ENCODE measurements at places on chromosomes 7 and 10.
A peak's percentile ranks its signal among the peaks of the same experiment; 100 is the strongest.

- DNase-seq, result no peak
Observed at GRCh38 chr7:158524749-158525635, 62.6 kb downstream of the PTPRN2 start.

DNA sequence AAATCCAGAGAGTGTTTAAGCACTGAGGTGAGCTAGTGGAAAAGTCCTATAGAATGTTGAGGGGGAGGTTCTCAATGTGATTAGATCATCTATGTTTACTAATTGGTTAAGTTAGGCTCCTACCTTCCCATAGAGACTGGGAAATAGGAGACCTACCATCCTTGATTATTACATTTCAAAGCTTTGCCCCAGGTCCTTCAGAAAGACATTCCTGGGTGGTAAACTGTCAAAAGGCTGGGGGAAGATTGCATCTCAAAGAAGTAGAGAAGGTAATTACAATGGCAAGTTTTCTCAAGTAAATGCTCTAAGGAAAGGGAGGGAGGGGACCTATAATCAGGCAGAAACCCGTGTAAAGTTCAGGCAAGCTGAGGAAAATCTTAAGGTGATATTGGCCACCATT lies 247.8 kb upstream of the SMIM30 start:
- no peak for DNase-seq

- DNase-seq, result no peak
Observed at GRCh38 chr7:7104971-7105370, 77.4 kb upstream of the C1GALT1 start.

GRCh38 chr10:103564776-103565520 lies 71.4 kb downstream of the NEURL1 start:
- no peak for DNase-seq

DNA sequence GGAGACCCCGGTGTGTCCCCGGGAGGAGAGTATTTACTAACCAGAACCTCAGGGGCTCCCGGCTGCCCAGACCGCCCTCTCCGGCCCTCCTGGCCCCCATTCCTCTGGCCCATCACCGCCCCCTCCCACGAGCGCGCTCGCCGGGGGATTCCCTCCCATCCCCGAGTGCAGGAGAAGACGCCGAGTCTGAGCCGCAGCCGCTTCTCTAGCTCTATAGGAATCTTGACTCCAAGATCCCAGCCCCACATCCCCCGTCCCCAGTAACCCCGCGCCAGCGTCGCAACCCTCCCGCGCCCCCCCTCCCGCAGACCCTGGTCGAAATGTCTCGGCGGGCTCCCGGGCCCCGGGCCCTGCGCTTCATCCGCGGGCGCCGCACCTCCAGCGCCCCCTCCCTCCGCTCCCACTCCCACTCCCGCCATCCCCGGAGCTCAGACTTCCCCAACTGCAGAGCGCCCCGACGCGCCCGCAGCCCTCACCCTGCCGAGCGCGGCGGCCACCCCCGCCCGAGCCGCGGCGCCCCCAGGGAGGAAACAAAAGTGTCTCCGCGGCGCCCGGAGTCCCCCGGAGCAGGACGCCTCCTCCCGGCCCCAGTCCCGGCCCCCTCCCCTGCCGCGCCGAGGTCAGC lies 541 bp downstream of the ELMO1 start:
- DNase-seq, result no peak

- DNase-seq, result no peak
Observed at GRCh38 chr10:62755662-62756653, 48.6 kb upstream of the ADO start.

DNA sequence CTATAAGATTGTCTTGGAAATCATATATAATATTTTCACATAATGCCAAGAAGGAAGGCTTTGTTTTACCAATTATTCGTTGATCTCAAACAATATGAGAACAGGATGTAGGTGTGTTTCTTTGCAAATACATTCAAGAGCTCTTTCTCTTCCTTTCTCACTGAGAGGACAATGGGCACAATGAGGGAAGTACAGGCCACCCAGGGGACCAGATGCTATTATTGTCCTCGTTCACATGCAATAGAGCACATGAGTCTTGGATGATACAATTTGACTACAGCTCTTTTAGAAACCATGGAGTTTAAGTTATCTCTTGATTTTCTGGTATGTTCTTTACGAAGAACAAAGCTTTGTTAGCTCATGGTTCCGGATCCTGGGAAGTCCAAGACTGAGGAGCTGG lies 323.7 kb upstream of the KLF6 start:
- no peak for DNase-seq

DNA sequence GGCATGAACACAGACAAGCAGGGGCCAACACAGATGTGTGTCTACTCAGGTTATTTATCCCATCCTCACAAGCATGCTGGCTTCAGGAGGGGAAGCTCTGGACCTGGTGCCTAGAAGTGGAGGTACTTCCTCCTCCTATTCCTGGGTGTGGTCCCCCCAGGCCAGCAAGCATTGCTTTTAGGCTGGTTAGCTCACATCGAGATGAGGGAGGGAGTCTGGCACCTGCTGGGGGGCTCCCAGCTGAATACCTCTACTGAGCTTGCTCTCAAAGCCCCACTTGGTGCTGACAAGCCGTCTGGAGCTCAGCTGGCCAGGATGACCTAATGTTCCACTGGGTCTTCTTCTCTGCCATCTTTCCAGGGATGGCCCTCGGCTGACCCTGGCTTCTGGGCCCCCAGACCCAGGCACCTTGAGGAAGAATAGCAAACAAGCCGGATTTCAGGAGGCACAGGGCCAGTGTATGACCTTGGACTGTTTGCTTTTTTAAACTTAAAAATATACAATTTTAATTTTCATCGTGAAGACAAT lies 26.8 kb downstream of the FAM241B start:
- no peak for DNase-seq

DNA sequence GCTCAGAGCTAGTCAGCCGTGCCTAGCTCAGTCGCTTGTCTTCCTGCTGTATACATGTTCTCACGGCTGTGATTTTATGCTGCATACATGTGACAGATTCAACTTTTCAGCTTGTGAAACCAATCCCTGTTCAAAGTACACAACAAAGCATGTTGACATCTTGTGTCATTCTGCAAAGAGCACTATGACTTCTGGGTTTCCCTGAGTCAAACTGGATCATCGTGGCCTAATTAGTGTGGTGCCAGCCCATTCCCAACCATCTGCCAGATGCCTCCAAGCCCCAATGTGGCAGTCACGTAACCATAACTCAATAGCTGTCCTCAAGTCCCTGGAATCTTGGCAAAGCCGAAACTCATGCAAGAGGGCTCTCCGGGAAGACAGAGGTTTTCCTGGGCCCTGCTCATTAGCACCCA lies 144.8 kb downstream of the MYOF start:
- no peak for DNase-seq

DNA sequence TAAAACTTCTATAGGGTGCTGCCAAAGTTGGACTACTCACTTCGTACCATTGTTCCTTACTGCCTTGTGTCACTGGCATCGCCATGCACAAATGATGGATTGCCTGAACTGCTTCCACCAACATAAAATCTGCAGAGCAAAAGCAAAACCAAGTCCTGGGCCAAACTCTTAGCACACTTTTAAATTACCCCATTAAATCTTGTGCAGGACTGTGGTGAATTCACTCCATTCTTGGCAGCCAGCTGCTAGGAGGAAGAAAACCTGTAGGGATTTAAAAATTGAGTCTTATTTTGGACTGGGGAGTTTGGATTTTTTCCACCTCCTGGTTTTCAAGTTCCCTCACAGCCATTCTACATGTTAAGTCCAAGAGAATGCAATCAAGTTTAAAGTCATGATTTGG lies 646.9 kb downstream of the SORCS3 start:
- no peak for DNase-seq

GRCh38 chr10:13681960-13682359 lies 95.2 kb downstream of the PRPF18 start:
- DNase-seq, result no peak

GRCh38 chr10:104350127-104350635 lies 3.5 kb upstream of the CFAP58 start:
- DNase-seq, result peak; percentile 74

GRCh38 chr10:22724773-22725172 lies 10.4 kb upstream of the PIP4K2A start:
- no peak for DNase-seq

- DNase-seq, result peak; percentile 95
Observed at GRCh38 chr7:112157072-112157471, 49.1 kb downstream of the DOCK4 start.

DNA sequence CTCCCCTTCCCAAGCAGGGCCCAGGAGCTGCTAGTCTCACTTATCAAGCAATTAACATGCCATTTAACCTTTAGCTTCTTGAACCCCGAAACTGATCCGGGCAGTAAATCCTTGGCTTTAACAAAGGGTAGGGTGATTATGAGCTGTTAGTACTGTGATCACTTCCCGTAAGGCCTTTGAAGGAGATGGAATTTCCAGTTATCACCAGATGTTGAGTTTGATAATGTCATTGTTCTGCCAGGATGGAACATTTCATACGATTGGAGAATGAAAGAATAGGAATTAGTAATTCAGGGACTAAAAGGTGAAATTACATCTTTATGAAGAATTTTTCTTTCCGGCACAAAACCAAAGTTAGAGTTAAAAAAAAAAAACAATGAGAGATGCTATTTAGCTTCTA lies 570.9 kb upstream of the FOXK1 start:
- no peak for DNase-seq

DNA sequence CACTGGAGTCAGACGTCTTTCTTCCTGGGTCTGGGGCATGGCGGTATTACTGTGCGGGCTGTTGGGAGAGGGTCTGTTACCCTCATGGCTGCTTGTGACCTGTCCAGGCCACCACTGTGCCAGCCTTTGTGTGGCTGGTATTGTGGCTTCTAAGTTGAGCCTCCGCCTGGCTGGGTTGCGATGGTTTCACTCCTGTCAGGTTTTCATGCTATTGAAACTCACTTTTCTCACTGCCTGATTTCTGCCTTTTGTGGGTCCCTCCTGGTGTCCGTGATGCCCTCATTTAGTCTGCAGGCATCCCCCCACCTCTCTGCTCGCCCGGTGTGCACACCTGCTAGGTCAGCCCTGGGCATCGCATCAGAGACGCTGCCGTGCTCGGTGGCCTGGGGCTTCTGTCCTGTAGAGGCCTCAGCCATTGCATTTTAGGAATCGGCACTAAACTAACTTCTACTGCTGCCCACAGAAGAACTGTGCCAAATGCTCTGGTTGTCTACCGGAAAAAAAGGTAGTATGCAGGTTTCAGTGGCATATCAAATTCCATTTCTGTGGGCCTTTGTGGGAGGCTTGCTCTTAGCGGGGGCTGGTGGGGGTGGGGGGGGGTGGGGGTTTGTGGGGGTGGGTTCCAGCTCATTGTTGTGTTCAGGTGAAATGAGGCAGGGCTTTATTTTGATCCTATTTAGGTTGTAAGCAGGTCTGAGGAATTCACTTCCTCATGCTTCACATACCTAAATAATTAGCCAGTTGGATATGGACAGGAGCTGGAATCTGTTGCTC lies 64.3 kb downstream of the MGMT start:
- DNase-seq, result peak; percentile 83

DNA sequence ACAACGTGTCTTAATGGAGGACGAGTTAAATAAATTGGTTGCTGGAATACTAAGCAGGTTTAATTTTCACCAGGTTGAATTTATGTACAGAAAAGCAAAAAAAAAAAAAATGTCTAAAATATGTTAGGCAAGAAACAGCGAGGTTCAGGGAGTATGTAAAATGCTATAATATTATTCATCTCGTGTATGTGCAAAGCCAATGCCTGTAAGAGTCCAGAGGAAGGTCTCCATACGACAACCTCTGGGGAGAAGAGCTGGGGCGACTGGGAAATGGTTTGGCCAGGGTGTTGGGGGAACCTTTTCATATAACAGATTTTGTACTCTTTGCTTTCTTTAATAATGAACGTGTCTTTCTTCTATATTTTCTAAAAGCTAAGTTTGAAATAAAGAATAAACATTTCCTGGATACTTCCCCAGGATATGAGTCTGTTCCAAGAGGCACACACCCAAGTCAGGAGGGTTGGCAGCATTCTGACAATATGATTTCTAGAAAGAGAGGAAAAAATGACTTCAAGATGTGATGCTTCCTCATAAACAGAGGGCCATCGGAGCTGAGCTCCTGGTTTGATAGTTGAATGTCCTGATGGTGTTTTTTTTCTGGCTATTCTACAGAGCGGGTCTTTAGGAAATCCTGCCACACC lies 208.6 kb upstream of the MGMT start:
- no peak for DNase-seq

GRCh38 chr7:81779706-81780105 lies 9.9 kb upstream of the HGF start:
- no peak for DNase-seq

GRCh38 chr10:26697922-26698608 lies 564 bp downstream of the PDSS1 start:
- DNase-seq, result no peak

GRCh38 chr7:112819536-112819935 lies 29.3 kb upstream of the TMEM168 start:
- DNase-seq, result no peak

DNA sequence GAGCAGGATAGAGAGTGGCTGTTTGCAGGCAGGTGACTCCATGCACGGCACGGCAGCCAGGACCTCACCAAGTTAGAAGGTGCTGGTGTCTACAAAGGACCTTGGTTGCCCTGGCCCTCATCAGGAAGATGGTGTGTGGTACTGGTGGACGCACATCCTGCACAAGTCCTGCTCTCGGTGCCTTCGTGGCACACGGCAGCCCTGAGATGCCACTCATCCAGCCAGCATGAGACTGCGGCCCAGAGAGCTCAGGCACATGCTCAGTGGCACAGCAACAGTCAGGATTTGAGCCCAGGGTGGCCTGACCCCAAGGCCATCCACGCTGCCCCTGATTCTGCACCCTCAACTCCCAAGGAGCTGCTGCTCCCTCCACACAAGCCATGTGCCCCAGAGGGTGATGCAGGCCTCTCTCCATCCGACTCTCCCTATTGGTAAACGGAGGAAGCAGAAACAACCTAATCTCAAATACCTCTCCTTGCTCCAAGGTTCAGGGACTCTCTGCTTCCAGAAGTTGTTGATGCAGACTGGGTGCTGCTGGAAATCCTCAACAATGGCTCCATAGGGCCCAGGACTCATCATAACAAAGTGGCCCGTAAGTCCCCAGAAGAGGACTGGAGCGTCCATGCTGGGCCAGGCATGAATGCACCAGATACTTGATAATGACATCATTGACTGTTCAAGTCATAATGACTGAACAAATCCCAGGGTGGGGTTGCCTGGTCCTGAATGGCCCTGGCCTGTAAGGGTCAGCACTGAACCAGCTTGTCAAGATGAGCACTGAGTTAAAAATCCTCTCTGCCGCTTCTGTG lies 93.6 kb downstream of the ARHGAP22 start:
- DNase-seq, result no peak

DNA sequence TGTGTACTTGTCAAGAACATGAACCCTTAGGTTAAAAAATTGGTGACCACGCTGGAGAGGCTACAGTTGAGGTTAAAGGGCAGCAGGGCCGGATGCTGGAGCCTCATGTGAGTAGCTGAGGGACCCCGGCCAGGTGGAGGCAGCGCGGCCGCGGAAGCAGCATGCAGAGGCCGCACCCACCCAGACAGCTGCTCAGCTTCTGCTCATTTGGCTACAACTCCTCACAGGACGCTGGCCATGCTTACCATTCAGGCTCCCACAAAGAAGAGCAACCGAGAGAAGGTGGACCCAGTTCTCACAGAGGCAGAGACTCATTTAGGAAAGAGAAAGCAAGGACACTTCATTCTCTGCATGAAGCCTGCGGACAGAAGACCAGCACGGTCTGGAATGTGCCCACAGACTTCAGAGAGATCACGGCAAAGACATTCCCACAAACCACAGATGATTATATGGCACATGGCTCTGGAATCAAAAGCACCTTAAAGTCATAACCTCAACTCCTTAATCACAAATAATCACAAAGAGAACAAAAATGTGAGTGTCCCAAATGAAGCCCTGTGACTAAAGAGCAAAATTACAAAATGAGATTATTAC lies 94.4 kb downstream of the VOPP1 start:
- DNase-seq, result peak; percentile 6

GRCh38 chr10:70849582-70850016 lies 33.9 kb downstream of the SGPL1 start:
- DNase-seq, result peak; percentile 71

- DNase-seq, result no peak
Observed at GRCh38 chr7:127710635-127711034, 58.6 kb downstream of the SND1 start.

Measured in kidney glomerular epithelial cell (primary cell).